ENCODE measurements at places on chromosomes 6 and 20. TPM values are rescaled to one million over a fixed set of nuclear protein-coding genes. Genes with fewer than 3 reads are reported as not detected.

- no peak for DNase-seq
These were observed 4.7 kb downstream of the STAU1 start for GRCh38 chr20:49183444-49183843.

GRCh38 chr6:53201270-53201669 lies 52.6 kb upstream of the GCM1 start:
- DNase-seq: no peak

DNA sequence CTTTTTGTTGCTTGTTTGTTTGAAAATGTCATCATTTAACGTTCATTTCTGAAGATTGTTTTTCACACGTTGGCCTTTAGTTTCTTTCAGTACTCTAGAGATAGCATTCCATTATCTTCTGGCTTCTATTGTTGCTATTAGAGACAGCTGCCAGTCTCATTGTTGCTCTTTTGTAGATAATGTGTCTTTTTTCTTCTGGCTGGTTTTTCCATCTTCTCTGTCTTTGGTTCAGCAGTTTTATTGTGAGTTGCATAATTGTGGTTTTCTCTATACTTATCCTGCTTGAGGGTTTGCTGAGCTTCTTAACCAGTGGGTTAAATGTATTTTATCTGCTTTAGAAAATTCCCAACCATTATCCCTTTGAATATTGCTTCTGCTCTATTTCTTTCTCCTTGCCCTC lies 23.2 kb upstream of the AIG1 start:
- DNase-seq: no peak

- no peak for DNase-seq
These were observed 154.7 kb downstream of the HIVEP2 start for GRCh38 chr6:142790257-142790656.

Gene TRIM38
- 0.06 TPM for total RNA-seq

- DNase-seq: no peak
These were observed 96.6 kb upstream of the MAN1A1 start for GRCh38 chr6:119446115-119446554.

GRCh38 chr20:44080646-44081267 lies 106.2 kb downstream of the JPH2 start:
- DNase-seq: peak; percentile 85

- no peak for DNase-seq
These were observed 28.4 kb upstream of the MAS1L start for GRCh38 chr6:29516108-29516507.

GRCh38 chr20:9141070-9141469 lies 72.2 kb downstream of the PLCB4 start:
- no peak for DNase-seq

GRCh38 chr20:23995905-23996666 lies 7.5 kb upstream of the GGTLC1 start:
- peak; percentile 62 for DNase-seq

DNA sequence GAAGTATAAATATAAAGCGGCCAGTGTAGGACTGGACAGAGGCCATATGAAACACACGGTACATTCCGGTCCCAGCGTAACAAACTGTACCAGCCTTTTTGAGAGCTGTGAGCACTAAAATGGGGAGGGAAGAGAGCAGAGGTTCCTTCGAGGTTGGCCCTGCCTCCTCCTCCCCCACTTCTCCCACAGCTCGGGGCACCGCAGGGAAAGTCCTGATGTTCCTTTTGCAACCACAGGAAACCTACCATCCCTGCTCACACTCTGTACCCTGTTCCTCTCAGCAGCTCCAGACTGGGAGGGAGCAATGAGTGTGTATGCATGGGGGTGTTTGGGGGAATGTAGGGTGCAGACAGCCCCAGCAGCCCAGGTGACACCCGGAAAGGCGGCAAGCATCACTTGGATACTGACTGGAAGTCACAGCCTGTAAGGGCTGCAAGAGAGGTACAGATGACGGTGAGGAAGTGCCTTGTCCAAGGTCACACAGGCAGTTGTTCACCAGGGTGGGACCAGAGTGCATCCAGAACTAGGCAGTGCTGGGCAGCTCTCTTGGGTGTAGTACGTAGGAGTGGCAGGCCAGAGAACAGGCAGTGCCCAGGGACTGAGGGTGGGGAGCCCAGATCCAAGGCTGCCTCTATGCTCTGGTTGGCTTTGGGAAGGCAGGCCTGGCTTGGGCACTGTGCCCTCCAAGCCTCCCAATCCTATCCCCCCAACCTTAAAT lies 11.0 kb upstream of the ARMC12 start:
- no peak for DNase-seq
